ENCODE measurements at places on chromosomes 1 and 21. TPM values are rescaled to one million over a fixed set of nuclear protein-coding genes. Genes with fewer than 3 reads are reported as not detected.

- H3K27me3 ChIP-seq: no peaks in the 10 kb centered on the region
- H3K4me1 ChIP-seq: no peaks in the 10 kb centered on the region
- no peaks in the 10 kb centered on the region for H3K36me3 ChIP-seq
Observed at GRCh38 chr1:241171991-241172390, 185.0 kb downstream of the RGS7 start.

GRCh38 chr1:27885114-27885528 lies 12.8 kb downstream of the THEMIS2 start:
- no peak overlapping the region for H3K4me3 ChIP-seq
- no peaks in the 10 kb centered on the region for H3K36me3 ChIP-seq

DNA sequence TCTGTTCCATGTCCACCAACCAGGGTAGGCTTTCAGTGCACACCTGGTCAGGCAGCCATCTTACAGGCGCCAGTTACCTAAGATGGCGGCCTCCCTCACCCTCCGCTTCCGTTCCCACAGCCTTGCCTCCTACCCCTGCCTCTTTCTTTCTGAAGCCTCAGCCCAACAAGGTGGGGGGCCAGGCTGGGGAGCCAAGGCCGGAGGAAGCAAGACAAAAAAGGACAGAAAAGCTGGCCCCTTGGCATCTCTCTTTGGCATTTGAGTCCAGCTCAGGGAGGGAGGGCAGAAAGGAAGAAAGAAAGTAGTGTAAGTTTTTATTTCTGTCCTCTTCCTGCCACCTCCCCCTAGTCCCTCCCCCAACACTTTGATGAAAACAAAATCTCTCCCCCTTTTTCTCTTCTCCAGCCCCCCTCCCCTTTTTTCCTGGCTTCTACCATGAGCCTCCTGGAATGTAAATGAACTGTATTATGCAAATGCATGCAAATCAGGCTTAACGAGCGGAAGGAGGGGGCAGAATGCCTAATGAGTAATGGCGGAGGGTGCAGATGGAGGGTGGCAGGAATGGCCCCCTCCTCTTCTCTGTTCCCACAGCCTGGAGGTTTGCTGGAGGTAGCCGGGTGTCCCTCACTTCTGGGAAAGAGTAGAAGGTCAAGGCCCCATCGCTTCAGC lies 43.8 kb downstream of the RHBG start:
- no peak overlapping the region for H3K4me3 ChIP-seq
- no peaks in the 10 kb centered on the region for H3K27me3 ChIP-seq
- H3K36me3 ChIP-seq: no peaks in the 10 kb centered on the region

DNA sequence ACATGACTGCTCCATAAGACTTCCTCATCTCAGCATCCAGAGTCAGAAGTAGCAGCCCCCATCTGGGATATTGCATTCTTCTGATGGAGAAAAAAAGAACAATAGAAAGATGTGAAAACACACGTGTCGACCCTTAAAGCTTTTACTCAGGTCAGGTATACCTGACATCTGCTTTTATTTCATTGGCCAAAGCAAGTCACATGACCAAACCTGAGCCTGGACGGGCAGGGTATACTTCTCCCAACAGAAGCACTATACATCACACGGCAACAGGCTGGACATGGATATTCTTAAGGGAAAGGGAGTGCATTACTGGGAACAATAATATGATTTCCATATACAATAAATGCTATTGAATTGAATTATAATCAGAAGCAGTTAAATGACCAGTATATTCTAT lies 243.3 kb downstream of the LMO4 start:
- H3K27ac ChIP-seq: no peak overlapping the region
- H3K4me3 ChIP-seq: no peak overlapping the region
- H3K4me1 ChIP-seq: no peaks in the 10 kb centered on the region

DNA sequence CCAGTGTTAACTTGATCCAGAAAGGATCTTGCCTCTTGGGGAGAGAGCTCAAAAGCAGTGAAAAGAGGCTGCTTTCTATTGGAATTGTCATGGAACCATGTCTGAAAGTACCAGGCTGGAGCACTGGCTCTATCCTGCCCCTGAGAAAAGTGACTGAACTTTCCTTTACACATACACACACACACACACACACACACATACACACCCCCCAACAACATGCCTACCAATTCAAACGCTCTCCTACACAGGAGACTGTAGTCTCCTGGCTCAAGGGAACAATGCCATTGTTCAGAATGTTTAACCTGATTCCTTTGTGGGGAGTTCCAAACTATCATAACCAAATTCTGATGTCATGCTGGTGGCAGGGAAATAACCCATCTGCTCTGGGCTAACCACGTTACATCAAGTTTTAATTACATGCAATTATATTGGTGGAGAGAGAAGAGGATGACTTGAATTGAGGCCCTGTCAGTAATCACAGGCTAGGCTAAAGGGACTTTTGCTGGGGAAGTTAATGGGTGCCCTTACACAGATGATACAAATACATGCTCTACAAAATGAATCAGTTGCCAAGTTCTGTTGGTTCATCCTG lies 52.3 kb upstream of the DUSP10 start:
- DNase-seq: no peak
- no peaks in the 10 kb centered on the region for H3K27me3 ChIP-seq
- H3K4me3 ChIP-seq: no peak overlapping the region
- H3K27ac ChIP-seq: no peak overlapping the region
- no peaks in the 10 kb centered on the region for H3K36me3 ChIP-seq
- H3K4me1 ChIP-seq: no peaks in the 10 kb centered on the region

DNA sequence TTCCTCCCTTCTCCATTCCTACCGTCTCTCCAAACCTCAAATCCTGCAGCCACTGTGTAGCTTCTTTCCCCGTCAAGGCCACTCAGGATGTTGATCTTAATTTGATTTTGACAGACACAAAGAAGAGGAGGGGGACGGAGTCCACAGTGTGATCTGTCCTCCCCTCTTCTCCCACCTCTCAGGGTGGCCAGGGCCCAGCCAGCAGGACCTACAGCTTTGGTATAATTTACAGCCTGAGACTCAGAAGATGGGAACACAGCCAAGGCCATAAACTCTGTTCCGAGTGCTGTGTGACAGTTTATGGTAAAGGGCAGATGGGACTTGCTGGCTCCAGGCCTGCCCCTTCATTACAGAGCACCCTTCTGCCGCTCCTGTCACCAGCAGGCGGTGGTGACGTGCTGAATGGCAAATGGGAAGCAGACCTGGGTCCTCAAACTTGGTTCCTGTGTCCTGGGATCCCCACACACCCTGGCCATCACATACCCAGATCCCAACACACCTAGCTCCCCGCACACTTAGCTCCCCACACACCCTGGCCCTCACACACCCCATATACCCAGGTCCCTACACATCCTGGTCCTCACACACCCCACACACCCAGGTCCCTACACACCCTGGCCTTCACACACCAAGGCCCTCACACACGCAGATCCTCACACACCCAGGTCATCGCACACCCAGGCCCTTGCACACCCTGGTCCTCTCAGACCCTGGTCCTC lies 71.6 kb downstream of the CD2 start:
- no peaks in the 10 kb centered on the region for H3K36me3 ChIP-seq
- no peak for DNase-seq
- no peak overlapping the region for H3K4me3 ChIP-seq
- H3K4me1 ChIP-seq: peaks cover 6% of the 10 kb centered on the region
- no peaks in the 10 kb centered on the region for H3K27me3 ChIP-seq
- peak overlapping the region; percentile 55 for H3K27ac ChIP-seq

DNA sequence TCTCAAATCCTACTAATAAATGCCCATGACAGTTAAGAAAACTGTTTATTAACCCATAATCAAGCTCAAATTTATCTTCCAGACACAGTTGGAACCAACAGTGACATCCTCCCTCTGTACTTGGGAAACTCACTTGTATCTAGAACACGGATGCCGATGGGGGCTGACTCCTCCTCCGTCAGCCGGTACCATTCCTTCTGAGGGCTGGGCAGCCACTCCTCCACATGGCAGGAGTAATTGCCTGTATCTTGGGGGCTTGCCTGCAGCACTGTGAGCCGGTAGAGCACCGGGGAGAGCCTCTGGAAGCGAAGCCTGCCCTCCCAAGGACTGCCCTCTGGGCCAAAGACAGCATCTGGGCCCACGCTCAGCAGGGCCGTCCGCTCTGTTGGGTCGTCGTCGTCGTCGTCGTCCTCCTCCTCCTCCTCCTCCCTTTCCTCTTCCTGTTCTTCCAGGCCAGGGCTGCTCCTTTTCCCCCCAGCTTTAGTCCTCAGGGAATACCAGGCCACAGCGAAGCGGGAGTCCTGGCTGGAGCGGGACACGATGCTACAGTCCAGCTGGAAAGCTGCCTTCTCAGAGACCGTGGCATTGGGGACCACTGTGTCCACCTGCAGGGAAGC lies 8.5 kb upstream of the CD58 start:
- H3K4me3 ChIP-seq: no peak overlapping the region
- no peaks in the 10 kb centered on the region for H3K36me3 ChIP-seq
- H3K4me1 ChIP-seq: no peaks in the 10 kb centered on the region
- no peak overlapping the region for H3K27ac ChIP-seq

The SAMSN1 gene
- not detected for total RNA-seq

The CCDC27 gene
- total RNA-seq: not detected

The ARMH1 gene
- not detected for total RNA-seq

The TEKT2 gene
- not detected for total RNA-seq
